NCI-H774 (cell line): ENCODE measurements at places on chromosomes 7 and 10.
A peak's percentile ranks its signal among the peaks of the same experiment; 100 is the strongest.

DNA sequence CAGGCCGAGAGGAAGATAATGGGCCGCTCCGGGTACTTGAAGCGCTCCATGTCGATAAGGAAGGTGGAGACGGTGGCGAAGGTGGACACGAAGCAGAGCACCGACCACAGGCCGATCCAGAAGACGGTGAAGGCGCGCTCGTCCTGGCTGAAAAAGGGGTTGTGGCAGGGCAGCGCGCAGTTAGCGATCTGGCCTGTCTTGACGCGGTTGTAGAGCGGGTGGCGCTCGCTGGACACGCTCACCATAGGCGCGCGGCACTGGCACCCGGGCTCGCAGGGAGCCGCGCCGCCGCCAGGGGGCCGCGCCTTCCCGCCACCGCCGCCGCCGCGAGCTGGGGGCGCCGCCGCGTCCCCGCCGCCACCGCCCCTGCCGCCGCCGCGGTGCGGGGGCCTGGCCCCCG lies 1.6 kb downstream of the FZD8 start:
- peak; percentile 62 for DNase-seq

DNA sequence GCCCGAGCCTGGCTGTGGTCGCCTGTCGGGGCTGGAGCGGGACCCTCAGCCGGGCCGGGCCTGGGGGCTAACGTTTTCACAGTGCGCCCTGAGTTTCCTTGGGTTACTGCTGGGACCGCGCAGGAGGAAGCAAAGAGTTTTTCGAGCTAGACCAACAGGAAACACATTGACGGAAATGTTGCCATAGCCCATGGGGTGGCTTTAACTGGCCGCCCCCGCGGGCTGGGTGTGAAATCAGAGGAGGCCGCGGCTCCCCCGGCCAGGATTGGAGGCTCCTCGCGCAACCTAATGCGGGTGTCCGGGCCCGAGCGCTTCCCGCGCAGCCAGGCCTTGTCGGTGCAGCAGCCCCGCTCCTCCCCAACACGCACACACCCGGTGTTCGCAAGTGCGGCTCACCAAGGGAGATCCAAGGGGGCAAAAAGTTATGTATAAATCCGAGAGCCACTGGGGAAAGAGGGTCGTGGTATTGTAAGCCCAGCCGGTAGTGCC lies 1.9 kb downstream of the HHEX start:
- no peak for DNase-seq

DNA sequence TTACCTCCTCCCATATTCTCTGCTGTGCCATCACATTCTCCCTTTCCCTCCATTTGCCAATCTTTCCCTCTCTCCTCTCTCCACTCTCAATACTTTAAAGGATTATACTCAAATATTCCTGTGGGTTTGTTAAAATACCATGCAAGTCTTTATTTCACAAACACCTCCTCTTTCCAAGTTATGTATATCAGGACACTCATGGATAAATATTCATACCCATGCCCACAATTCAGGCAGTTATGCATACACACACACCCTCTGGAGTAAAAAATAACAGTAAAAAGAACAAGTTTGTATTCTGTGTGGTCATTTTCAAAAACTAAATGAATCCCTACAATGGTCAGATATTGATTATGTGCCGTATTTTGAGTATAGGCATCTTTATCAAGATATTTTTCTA lies 73.3 kb upstream of the TMEM140 start:
- no peak for DNase-seq

- peak; percentile 53 for DNase-seq
Measured at GRCh38 chr7:95527033-95527775, 41.5 kb downstream of the ASB4 start.

DNA sequence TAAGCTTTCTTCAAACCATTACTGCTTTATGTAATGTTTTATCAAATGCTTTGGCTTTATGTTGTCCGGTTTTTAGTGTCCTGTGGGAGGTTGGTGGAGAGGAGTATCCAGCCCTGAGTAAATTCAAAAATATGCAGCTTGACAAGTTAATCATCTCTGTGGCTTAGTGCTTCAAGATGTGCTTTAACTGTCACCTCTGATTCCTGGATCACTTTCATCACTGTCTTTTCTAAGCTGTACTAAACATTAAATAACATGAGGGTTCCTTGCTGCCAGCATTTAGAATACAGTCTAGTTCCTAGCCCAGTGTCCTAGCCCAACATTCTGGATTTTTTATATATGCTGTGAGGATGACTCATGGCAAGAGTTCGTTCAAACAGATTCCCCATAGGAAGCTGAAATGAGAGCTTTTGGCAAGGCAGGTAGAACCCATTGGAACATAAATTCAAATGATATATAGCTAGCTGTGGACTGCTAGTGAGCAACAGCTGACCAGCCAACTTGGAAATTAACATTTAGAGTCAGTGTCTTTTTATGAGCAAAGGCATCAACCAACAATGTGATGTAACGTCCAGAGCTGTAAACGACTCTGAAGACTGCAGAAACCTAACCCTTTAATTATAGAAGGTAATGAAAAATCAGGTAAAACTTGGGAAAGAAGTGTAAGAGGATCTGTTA lies 80.6 kb upstream of the OIT3 start:
- DNase-seq = no peak

- DNase-seq = no peak
Measured at GRCh38 chr10:65360497-65360896, 1565.3 kb upstream of the LRRTM3 start.

GRCh38 chr10:14617852-14618251 lies 156.8 kb downstream of the FAM107B start:
- no peak for DNase-seq

- no peak for DNase-seq
Measured at GRCh38 chr10:46222364-46222935, 64.3 kb upstream of the ANTXRL start.

GRCh38 chr10:94521276-94522250 lies 24.0 kb upstream of the HELLS start:
- DNase-seq = no peak

GRCh38 chr10:86769991-86770390 lies 13.6 kb downstream of the BMPR1A start:
- no peak for DNase-seq

DNA sequence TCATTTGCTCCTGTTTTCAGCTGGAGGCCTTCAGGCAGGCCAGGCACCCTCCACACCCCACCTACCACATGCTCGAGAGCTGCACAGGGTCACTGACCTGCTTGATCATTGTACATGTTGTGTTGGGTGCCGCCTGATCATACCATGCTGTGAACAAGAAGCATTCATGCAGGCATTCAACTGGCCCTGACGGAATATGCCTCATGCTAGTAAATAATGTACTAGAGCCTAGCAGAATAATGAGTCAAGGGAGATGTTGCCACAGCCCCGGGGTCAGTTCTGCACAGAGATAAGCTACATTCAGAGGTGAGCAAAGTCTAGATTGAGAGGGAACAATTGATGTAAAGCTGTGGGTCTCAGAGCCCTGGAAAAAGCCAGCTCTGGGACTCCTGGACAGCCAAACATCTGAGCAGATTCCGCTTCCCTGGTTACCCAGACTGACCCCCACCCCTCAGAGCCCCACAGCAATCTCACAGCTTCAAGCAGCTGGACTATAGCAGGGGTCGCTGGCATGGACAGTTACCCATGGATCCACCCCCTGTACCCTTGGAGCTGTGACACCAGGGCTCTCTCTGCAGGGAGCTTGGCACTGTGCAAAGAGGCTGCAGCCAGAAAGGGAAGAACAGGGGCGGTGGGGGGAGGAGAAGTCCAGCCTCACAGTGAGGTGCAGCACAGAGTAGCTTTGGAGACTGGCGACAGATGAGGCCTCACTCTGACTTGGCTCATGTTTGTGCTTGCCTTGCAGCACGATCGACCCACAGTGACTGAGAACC lies 86.6 kb downstream of the FRMPD2 start:
- DNase-seq = no peak

DNA sequence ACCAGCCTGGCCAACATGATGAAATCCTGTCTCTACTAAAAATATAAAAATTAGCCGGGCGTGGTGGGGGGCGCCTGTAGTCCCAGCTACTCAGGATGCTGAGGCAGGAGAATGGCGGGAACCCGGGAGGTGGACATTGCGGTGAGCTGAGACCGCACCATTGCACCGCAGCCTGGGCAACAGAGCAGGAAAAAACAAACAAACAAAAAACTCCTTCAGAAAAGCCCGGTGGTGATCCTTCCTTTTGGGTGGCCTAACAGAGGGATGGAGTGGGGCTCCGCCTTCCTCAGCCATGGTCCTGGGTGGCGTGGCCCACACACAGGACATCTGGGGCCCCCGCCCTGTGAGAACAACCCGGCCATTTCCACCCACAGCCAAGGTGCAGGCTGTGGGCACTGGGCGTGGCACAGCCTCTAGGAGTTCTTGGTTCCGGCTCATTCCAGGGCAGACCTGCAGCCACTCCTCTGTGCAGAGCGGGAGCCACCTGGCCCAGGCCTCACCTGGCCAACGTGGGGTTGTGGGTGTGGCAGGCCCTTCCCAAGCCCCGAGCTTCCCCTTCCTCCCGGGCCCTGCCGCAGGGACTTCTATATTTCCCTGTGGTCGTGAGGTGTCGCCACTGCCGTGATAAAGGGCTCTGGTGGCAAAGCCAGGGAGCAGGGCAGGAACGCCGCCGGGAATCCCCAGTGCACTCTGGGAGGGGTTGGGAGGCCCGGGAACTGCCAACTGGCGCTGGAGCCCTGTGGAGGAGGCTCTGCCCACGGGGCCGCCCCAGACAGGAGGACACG lies 37.6 kb downstream of the GET4 start:
- DNase-seq = no peak

DNA sequence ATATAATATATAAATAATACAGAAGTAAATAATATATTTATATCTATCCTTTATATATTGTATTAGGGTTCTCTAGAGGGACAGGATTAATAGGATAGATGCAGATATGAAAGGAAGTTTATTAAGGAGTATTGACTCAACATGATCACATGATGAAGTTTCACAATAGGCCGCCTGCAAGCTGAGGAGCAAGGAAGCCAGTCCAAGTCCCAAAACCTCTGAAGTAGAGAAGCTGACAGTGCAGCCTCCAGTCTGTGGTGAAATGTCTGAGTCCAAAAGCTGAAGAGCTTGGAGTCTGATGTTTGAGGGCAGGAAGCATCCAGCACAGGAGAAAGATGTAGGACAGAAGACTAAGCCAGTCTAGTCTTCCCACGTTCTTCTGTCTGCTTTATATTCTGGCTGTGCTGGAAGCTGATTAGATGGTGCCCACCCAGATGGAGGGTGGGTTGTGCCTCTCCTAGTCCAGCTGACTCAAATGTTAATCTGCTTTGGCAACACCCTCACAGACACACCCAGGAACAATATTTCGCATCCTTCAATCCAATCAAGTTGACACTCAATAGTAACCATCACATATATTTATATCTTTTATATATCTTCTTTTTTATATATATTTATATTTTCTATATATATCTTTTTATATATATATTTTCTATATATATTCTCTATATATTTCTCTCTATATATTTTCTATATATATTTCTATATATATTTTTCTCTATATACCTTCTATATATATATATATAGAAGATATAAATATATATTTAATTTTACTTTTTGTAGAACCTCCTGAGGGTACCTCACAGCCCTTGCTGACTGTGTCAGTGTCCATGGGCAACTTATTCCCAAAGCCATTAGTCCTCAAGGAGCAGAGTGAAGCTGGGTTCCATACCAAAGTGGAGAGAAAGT lies 24.6 kb upstream of the AKR1B10 start:
- DNase-seq = no peak

- DNase-seq = peak; percentile 39
Measured at GRCh38 chr10:130300608-130301020, 164.4 kb downstream of the GLRX3 start.

GRCh38 chr7:30627026-30627425 lies 32.3 kb downstream of the GARS1 start:
- DNase-seq = no peak

GRCh38 chr7:116952635-116953371 lies 498 bp upstream of the ST7 start:
- DNase-seq = peak; percentile 49

DNA sequence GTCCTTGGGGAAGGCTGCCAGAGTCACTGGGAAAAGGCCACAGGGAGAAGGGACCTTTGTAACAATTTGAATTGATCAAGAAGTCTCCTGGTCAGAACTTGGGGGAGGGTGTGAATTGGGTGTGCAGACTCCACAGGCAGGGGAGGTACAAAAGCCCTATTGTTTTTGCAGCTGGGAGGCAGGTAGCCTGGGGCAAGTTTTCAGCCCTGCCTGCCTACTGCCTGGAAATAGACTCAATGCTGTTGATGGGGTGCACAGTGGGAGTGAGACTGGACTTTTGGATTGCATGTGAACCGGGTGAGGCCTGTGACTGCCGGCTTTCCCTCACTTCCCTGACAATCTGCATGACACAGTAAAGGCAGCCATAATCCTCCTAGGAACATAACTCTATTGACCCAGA lies 947.0 kb downstream of the REEP3 start:
- no peak for DNase-seq

- no peak for DNase-seq
Measured at GRCh38 chr7:27751888-27752660, 12.1 kb downstream of the TAX1BP1 start.

GRCh38 chr10:104350127-104350635 lies 3.5 kb upstream of the CFAP58 start:
- peak; percentile 43 for DNase-seq

DNA sequence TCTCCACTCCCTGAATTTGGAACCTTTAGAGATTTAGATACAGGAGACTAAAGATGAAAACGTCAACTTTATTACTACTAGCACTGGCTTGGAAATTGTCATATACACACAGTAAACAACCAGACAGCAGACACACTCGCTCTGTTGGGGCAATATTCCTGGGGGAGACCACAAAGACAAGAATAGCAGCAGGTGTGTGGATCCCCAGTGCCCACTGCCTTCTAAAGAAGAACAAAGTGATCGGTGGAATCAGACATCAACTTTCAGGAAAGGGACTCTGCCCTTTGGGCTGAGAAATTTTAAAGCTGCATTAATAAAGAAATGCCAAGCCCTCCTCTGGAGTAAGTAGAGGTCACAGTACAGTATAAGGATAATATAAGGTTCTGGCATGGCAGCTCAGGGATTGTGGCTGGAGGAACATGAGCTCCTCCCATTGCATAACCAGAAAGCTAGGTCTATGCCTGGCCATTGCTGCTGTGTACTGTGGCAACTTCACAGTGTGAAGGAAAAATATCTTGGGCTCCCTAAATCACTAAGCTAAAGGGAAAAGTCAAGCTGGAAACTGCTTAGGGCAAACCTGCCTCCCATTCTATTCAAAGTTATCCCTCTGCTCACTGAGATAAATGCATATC lies 57.1 kb upstream of the ANKRD1 start:
- DNase-seq = no peak

DNA sequence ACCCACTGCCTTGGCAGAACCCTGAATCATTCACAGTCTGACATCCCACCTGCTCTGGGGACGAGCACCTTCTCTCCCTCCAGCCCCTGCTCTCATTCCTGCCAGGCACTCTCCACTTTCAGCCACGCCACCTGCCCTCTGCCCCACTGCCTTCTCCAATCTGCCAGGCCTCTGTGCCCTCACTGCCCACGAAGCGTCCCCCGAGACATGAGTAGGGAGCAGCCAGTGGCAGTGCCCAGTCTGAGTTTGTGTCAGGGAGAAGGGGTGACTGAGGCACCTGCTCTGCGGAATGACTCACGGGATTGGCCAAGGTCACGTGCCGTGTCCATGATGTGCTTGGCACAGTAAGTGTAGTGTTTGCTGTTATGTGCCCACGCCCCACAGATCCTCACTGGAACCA lies 215.2 kb upstream of the PPP2R2D start:
- no peak for DNase-seq
